Activated CD4-positive, alpha-beta T cell treated with anti-CD3 and anti-CD28 coated beads, Interleukin-10, Interleukin-2, amounts not matched to agents 100 ng/mL and 50 ng/mL, durations not matched to agents 16 hours and 8 hours (primary cell): ENCODE measurements at places on chromosomes 1 and 21.

DNA sequence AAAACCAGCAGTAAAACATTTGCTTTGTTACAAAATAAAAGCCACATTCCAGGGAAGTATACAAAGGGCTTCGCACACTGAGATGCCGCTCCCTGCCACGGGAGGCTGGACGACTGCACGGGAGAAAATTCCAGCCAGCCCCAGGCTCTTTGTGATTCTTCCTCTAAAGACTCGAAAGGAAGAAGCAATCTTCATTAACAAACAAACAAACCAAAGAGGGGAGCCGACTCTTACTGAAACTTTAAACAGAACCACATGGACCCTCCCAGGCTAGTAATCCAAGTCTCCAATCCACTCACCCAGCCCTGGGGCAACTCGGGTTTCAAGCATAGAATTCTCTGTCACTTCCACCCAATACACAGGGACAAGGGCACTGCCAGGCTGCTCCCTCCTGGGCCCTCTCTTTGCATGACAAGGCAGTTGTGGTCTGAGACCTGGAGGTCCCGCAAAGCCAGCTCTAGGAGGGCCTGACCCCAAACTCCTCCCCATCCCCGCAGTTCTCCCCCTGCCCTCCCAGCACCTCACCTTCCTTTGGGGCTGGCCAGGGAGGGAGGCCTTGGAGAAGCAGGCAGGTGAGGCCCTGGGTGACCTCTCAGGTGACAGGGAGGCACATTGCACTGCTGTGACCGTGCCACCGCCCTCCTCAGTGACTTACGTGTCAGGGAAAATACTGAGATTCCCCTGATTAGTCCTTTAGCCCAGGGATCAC is 26.6 kb upstream of the COL18A1 start:
- no peak for DNase-seq

DNA sequence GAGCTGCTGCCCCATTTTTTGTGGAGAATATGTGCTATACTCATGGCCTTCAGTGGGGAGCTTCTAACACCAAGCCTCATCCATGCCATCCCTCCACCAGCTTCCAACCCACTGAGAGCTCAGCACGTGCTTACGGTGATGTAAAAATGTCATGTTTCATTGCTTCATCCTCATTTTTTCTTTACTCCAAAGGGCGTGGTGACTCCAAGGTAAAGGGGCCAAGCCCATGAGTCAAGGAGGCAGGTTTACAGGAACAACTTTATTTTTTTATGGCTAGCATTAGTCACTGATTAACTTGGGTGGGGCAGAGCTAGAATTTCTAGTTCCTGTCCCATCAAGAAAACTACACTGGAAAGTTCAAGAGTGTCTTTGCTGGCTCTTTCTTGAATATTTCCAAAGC is at the start of gene C1orf226:
Gene C1orf226 (plus strand): TSS at position 346 of the 400 bp plus-strand sequence. CDS start 174 bp downstream, outside the sequence.
- DNase-seq, result no peak

DNA sequence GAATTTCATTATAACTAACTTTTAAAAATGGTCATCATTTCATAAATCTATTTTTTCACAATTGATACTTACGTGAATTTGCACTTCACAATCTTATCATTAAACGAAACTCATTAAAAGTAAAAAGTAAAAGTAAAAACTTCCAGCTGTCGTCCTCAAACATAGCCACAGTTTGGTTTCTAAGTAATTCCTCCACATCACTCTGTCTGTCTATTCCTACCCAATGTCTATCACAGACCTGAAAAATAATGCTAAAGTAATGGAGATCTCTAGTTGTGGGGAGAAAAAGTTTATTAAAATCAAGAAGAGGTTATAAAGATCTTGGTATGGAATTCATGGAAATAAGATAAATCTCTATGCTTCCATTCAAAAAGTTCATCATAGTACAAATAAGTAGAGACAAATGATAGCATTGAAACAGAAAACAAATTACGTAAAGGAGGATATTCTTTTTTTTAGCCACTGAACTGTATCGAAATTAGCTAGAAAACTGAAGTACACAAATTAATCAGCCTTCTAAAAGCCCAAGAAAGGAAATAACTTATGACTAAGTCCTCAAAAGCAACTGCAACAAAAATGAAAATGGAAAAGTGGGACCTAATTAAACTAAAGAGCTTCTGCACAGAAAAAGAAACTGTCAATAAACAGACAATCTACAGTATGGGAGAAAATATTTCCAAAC is 148.6 kb downstream of the TIAM1 start:
- peak; percentile 79 for DNase-seq

DNA sequence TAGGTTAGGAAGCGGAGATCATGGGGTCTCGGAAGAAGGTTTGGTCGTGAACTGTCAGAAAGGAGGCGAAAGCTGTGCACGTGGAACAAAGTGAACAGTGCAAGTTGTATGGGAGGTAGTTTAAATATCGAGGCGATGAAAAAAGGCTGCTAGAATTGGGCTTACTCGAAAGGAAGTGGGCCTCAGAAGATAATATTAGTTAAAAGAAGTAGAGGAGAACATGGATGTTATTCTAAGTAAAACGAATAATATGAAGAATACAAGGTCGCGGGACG is 571 bp downstream of the WDR3 start:
- DNase-seq, result no peak

GRCh38 chr1:239558559-239558958 is 172.2 kb downstream of the CHRM3 start:
- DNase-seq, result no peak

GRCh38 chr1:151918819-151919610 is 9.7 kb upstream of the THEM4 start:
- DNase-seq, result no peak

GRCh38 chr1:166490437-166490991 is 323.7 kb upstream of the FAM78B start:
- DNase-seq, result no peak

DNA sequence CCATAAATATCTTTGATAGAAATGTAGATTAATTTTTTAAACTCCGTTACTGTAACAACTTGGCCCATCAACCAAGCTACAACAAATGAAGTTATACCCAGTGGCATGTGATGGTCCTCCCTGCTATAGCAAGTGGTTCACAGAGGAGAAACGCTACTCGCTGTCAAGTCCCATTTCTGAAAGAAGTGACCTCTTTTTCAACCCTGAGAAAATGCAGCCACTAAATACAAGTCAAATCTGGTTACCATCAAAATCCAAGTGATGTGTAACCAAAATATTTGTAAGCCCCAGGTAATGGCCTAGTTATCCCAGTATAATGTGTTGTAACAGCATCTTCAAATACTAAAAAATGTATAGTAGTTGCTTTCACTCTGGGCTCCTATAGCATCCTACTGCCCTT is 151.8 kb downstream of the MIS18A start:
- DNase-seq, result no peak

- no peak for DNase-seq
Measured at GRCh38 chr1:223492044-223492443, 98.8 kb downstream of the CCDC185 start.

DNA sequence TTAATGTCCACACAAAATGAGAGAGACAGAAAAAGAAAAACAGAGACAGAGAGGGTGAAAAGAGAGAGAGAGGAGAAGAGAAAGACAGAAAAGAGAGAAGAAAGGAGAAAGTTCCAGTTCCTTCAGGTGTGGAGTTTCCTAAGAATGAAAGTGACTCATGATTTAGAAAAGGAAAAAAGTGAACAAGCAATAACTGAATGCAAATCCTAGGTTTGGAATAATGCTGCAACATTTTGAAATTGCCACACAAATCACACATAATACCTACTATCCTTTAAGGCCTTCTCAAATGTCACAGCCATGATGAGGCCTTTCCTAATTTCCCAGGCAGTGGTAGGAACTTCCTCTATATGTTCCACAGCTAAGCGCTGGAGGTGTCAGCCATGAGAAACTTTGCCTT is 31.5 kb upstream of the XPR1 start:
- DNase-seq, result no peak

DNA sequence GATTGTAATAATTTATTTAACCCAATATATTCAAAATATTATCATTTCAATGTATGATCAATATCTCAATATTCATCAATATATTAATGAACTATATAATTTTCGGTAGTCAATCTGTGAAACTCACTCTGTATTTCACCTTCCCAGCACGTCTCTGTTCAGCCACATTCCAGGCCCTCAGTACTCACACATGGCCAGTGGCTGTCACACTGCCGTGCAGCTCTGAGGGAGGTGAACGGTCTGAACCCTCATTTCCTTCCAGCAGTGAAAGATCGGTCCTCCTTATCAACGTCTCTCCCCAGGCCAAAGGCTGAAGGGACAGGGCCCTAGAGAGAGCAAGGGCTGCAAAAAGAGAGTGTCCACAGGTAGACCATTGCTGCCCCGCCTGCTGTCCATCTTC is 39.5 kb upstream of the ZNF124 start:
- DNase-seq, result no peak

- no peak for DNase-seq
Measured at GRCh38 chr1:41599912-41600311, 115.4 kb upstream of the EDN2 start.

- DNase-seq, result no peak
Measured at GRCh38 chr1:54014009-54014629, 3.9 kb downstream of the LDLRAD1 start.

DNA sequence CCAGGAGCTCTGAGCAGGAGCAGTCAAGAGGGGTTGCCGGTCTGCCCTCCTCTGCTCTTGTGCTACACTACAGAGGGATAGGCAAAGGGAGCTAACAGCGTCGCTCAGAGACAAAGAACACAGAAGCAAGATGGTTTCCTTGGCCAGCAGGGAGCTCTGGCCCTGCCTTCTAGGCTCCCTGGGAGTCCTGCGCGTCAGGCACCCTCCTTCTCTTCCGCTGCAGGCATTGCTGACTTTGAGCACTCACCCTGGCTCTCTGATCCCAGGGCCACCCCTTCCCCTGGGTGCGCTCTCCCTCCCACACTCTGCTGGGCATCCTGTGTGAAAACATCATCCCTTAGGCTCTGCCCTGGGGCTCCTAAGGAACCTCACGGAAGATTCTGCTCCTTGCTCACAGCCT is 489 bp downstream of the TNNI1 start:
- DNase-seq, result no peak

GRCh38 chr1:116958110-116958509 is 43.5 kb upstream of the CD101 start:
- no peak for DNase-seq

DNA sequence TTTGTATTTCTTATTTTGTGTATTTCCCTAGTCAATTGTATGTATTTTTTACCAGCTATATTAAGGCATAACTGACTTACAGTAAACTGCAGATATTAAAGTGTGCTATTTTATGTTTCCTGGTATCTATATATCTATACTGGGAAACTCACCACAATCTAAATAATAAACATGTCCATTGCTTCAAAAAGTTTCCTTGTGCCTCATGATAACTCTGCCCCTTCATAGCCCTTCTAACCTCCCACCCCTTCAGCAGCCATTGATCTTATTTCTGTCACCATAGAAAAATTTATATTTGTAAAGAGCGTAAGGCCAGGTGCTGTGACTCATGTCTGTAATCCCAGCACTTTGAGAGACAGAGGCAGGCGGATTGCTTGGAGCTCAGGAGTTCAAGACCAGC is 9.3 kb upstream of the RRP15 start:
- no peak for DNase-seq

GRCh38 chr1:81231729-81232038 is 569.0 kb upstream of the ADGRL2 start:
- no peak for DNase-seq

- no peak for DNase-seq
Measured at GRCh38 chr21:45539046-45539795, 3.0 kb downstream of the SLC19A1 start.

DNA sequence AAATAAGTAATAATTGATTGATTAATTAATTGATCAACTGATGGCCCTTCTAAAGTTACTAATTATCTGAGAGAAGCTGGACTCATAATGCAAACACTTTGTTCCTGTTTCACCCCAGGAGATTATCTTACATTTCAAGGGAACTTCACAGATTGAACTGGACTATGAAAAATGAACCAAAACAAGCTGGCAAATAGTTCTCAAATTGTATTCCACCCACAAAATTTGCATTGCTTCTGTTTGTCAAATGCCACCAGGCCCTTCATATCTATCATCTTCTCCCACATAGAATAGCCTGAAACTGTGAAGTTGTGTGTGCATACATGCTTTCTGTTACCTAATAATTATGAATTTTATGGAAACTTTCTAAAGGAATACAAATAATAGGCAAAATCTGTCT is 104.0 kb downstream of the ZNF281 start:
- DNase-seq, result no peak

DNA sequence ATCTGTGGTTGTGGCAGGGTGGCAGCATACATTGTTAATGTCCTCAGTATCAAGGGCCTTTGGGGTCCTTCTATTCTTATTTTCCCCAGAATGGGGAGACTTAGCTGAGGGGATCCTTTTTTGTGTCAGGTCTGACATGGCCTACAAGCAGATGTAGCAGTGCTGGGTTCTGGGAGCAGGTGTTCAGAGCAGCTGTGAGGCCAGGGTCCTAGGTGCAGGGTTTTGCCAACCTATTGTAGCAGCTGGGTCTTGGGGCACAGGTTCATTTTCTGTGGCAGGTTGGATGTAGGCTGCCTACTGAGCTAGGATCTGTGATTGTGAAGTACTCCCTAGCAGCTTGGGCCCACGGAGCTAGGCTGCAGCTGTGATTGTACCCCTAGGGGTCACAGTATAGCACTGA is 60.1 kb downstream of the DIPK1A start:
- no peak for DNase-seq

- DNase-seq, result peak; percentile 28
Measured at GRCh38 chr1:53047737-53048736, 14.0 kb upstream of the PODN start.

DNA sequence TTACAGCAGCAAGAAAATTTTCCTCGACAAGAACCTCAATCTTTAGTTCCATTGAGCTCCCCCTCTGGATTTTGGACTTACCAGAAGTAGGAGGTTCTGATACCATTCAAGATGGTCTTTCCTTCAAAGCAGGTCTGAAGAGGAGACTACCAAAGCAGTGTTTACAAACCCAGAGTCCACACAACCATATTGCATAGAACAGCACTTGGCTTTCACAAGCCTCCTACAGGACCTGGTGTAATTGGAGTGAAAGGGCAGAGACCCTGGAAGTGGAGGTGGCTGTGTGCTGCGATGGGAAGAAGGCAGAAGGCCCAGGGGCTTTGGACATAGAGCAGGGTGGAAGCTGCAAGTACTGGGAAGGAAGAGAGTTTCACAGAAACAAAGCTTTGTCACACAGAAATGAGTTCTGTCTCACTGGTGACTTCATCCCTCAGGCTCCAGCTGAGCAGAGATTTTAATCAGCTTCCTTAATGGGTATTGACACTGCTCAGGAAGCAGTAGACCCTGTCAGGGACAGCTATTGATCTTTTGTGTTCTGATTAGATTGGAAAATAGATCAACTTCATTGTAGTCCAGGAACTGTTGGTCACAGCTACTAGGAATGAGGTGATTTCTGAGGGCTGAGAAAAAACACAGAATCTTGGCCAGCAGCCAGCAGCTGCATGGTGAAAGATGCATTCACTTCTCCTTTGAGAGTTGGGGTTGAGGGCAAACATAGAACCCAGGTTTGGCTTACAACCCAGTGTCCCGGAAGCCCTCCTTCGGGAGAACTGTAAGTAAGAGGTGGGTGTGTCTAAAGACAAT is 124.0 kb downstream of the SYT2 start:
- DNase-seq, result no peak

DNA sequence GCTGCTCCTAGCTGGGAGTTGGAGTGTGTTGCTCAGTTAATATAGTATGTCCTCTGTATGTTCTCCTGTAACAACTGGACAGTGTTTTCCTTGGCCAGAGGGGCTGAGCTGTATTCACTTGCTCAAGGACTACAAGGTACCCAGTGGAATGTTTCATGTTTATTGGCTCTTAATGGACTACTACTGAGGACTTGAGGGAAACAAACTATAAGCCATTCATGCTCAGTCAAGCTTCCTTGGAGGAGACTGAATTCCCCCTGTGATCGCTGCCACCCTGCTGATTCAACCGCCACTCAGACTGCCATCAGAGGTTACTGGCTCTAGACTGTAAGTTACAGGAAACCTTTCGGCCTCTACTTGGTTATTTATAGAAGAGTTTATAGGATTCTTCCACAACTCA is 166.6 kb downstream of the ZC3H11B start:
- DNase-seq, result no peak
